Tibial nerve (tissue), 4 donors: ENCODE measurements at places on chromosomes 2 and 18.

DNA sequence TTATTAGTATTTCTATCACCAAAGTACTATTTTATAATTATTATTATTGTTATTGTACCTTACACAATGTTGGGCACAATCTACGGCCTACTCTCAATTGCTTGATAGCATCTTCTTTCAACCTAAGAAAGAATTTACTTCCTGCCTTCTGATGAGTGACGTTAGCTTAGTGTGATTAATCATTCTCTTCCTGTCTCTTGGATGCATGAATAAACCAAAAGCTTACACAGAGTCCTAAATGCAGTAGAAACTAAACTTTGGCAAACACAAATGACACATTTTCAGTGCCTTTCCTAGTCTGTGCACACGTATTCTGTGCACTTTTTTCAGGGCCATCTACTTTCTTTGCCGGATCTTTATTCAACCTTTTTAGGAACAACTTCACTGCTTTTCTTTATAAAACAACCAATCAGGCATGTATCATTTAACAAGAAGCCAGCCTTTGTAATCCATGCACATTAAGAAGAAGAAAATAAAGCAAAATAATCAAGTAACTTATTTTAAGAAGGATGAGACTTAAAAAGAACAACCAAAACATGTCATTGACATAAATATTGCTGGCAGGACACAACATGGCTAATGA is 19.1 kb downstream of the TRAK2 start:
- no peak for DNase-seq

DNA sequence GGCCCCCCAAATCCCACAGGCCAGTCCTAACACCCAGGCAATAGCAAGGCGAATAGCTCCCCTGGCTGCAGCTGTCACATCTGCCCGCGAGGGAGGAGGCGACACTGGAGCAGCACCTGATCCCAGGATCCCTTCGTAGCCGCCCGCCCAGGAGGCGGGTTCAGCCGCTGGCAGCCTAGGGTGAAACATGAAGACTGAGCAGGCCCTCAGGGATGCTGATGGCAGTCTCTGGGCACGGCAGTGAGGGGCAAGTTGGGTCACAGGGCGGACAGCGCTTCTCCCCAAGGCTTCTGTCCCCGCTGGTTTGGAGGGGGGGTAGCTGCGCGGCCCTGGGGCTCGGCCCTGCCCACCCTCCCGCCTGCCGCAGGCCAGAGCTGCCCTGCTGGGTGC is 1.9 kb downstream of the DNMT3A start:
- peak; percentile 32 for DNase-seq

GRCh38 chr18:23300231-23300805 is 152.8 kb upstream of the RIOK3 start:
- DNase-seq, result no peak

DNA sequence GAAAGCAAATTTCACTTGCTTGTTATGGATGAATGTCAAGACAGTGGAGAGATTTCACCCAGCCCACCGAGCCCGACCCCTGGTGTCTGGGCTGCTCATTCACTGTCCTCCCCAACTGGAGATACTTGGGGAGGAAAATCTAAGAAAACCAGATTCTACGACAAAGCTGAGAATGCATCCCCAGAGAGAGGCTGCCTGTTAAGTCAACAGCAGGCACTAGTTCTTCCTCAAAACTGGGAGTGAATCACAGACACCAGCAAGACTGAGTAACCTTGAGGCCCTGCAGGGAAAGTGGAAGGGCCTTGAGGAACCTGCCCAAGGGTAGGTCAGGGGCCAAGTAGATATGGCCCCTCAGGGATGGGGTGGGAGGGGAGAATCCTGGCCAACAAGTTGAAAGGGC is 34.2 kb upstream of the MLPH start:
- no peak for DNase-seq

DNA sequence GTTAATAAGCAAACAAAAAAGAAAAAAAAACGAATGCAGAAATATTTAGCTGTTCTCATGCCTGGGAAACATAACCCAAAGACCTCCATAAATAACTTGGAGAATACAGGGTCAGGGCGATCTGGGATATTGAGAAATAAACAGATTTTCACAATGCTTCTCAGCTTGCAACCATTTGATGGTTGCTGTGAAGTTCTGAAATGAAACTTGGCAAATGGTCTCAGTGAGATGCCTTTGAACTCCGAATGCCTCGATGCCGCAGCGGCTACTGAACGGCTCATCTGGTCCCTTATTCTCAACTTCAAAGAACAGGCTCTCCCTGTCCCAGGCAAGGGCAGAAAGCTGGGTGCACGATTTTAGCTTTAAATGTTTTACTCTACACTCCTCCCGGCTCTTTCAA is 78.1 kb downstream of the ZNF516 start:
- no peak for DNase-seq

DNA sequence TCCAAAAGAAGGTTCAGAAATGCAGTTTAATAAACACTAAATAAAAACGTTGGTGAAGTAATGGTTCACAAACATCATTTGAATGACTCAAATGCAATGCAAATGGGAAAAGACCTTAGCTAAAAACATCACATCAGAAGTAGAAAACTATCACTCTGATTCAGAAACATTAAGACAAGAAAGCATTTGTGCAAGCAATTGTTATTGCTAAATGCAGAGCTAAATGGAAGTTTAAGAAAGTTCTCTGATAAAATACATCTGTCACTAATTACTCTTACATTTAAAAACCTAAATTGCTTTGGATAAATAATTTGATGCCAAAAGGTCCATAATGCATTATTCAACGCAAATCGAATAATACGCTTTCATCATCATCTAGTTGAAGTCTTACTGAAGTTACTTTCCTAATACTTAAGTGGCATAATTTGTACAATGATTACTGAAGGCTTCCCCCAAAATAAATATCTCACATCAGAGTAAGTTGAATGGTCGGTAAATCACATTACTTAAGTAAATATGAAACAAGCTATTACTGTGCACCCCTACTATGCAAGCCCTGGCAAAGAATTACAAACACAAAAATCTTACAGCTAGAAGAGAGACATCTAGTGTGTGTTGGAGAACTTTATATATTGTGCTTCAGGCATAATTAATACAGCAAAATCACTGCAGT is 105.7 kb upstream of the KCTD1 start:
- no peak for DNase-seq

GRCh38 chr2:37642907-37643729 is 28.3 kb downstream of the CDC42EP3 start:
- no peak for DNase-seq

- DNase-seq, result no peak
Observed at GRCh38 chr2:102356381-102356712, 751 bp downstream of the IL18R1 start.

GRCh38 chr2:31196622-31197021 is 20.7 kb downstream of the CAPN14 start:
- no peak for DNase-seq

DNA sequence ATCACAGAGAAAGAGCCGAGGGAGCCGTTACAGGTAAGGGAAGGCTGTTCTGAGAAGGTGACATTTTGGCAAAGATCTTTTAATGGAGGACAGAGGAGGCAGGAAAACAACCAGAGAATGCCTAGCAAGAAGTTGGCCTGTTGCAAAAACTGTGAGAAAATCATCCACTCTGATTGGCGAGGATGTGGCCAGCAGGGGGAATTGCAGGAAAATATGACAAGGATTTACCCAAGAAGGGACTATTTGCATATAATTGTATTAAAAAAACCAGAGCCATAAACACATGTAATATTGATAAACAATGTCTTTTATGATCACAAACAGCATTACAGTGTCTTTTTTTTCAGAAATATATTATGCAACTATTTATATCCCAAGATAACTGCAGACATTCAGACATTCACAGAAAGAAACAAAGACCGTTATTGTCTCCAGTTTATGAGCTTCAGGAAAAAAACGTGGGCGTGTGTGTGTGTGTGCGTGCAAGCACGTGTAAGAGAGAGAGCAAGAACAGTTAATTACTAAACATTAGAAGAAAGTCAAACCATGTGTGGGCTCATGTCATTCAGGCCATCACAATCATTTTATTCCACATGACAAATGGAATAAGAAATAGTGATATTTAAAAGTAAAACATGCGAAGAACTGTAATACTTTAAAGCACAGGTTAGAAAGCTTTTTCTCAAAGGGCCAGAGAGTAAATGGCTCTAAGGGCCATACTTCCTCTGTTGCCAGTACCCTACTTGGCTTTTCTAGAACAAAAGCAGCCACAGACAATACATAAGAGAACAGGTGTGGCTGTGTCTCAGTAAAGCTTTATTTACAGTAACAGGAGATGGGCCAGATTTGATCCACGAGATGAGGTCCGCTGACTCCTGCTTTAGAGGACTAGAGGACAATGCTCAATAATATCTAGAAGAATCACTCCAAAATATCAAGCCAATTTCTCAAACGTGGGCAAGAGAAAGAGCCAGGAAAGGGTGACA is 324.1 kb downstream of the DLGAP1 start:
- DNase-seq, result no peak

DNA sequence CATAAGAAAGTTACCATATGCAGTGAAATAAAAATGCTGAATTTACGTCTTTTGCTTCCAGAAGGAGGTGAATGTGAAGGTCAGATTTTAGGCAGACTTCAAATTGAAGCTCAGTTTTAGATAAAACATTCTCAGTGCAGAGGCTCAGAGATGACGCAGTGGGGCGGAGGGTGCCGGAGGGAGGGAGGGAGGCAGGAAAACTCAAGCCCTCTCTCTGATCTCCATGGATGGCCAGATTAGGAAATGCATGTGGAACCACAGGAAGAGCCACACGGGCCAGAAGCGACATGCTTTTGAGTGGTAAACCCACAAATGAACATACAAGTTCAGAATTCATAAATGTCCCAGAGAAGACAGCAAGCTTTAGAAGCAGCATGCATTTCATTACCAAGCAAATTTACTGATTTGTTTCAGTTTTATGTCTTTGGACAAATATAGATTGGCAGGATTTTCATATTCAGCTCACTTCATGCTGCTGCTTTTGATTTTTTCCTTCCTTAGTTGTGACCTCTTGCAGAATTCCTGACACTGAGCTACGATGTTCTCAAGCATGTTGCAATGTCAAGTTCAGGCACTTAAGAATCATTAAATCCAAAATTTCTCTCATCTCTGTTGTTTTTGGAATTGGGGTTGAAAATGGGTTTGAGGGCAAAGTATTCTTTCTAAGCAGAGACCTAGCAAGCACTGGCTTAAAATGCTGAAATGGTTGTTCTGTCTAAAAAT is 29.7 kb upstream of the APCDD1 start:
- peak; percentile 49 for DNase-seq

DNA sequence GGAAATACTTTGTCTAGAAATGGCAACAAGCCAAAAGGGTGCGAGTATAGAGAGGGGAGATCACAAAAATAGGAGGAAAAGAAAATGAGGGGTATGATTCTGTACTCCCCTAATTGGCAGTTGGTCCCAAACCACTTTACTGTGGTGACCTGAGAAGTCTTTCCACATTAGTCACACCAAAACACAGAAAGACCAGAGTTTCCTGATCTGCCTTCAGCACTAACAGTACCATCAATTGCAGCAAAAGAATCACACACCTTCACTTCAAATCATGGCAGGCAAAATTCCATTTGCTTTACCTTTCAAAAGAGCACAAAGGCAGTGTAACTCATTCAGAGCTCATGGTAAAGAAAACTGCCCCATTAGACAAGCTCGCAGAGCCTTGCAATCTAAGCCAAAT is 86.8 kb downstream of the ALK start:
- DNase-seq, result no peak

DNA sequence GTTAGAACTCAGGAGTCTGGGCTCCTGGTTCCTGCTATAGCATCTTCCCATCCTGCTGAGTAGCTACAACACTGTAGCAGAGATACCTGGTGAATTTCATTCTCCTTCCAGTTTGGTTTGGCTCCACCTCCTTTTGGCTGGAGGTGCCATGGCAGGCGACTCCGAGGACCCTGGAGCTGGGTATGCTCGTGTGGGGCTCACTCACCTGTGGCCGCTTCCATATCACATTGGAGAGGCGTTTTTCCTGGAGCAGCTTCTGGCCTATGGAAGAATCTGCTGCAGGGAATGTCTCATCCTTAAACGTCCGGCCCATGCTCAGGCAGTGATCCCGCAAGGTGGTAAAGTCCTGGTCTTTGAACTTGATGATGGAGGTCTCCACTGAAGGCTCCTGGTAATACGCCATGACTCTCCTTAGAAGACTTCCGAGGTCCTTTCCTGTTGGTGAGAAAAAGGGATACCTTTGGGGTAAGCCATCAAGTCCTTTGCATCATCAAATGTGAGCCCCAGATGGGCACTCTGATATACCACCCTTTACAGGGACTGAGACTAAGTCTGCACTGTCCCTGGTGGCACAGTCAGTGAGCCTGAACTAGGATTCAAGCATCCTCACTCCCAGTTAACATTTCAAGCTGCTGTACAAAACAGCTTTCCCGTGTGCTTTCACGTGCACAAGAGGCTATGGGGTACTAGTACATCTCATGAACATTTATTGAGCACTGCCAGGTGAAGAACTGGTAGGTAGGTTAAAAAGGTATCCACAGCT is 20.1 kb downstream of the CAPN13 start:
- no peak for DNase-seq

- DNase-seq, result no peak
Observed at GRCh38 chr2:167595839-167596471, 651.4 kb downstream of the STK39 start.

- no peak for DNase-seq
Observed at GRCh38 chr18:1270081-1270480, 365.4 kb downstream of the ADCYAP1 start.

GRCh38 chr2:129796225-129796624 is 183.2 kb upstream of the RAB6C start:
- DNase-seq, result no peak

GRCh38 chr2:66435549-66435875 is 587 bp downstream of the MEIS1 start:
- DNase-seq, result no peak

DNA sequence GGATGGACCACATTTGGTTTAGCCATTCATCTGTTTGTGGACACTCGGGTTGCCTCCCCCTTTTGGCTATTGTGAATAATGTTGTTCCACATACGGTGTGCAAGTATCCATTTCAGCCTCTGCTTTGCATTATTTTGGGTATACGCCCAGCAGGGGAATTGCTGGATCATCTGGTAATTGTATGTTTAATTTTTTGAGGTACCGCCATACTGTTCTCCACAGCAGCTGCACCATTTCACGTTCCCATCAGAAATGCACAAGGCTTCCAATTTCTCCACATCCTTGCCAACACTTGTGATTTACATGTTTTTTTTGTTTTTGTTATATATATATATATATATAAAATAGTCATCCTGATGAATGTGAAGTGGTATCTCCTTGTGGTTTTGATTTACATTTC is 54.6 kb upstream of the TWIST2 start:
- no peak for DNase-seq

GRCh38 chr2:164879901-164880535 is 38.4 kb upstream of the COBLL1 start:
- no peak for DNase-seq

DNA sequence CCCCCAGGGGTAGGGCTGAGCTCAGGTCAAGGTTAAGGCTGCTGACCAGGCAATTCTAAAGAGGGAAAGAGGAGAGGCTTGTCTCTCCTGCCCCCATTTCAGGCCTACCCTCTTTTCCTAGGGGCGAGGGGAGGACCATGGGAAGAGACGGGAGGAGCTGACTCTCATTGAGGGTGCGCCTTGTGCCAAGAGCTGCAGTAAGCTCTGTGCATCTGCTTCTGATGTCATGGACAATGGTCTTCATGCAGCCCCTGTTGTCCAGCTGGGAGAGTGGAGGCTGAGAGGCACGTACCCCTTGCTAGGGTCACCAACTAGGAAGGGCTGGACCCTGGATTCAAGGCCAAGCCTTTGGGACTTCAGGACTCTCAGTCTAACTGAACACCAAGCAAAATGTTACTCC is 45.2 kb downstream of the PTGR3 start:
- no peak for DNase-seq
